ENCODE measurements at places on chromosomes 2 and 18.

GRCh38 chr2:228541789-228542188, 360.3 kb upstream of the SPHKAP start:
- peak; percentile 12 for DNase-seq

DNA sequence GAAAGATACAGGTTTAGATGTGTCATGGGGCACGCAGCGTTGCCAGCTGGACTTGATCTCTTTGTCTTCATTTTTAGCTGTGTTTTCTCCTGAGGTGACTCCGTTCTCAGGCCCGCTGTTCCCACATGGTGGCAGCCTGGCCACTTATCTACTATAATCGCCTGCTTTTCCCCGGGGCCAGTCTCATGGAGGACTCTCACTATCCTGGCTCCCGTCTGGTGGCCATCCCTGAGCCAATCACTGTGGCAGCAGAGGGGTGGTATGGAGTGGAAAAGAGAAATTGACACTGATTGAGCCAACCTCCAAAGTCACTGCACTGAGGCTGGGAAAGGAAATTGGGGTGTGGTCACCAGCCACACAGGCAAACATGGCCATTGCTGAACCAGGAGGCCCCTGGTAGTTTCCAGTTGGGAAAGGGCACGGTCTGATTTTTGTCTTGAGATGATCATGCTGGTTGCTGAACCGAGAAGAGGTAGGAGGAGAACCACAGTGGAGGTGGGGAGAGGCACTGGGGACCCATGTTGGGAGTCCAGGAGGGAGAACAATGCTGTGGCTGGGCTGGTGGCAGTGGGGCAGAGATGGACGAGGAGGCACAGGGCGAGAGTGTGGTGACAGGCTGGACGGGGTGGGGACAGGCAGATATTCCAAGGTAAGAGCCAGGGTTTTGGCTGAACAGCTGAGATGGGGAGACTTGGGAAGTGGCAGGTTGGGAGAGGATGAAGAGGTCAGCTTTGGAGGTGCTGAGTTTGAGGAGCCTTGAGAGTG, 45.6 kb downstream of the KCNIP3 start:
- DNase-seq, result no peak

DNA sequence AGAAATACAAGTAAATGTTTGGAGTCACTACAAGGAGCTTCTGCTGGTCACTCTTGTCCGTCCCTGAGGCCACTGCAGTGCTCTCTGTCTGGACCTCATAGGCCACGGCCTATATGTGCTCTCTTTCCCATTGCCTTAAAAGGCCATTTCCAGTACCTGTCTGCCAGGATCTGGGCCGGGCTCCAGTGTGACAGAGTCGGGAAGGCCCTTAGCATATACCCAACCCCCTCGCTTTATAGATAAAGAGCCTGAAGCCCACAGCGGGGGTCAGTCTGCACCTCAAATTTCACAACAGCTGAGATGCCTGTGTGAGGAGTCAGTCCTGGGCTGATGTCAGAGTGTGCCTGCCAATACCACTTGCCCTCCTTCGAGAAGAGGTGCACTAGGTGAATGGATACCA, 39.9 kb downstream of the ADD2 start:
- peak; percentile 29 for DNase-seq

DNA sequence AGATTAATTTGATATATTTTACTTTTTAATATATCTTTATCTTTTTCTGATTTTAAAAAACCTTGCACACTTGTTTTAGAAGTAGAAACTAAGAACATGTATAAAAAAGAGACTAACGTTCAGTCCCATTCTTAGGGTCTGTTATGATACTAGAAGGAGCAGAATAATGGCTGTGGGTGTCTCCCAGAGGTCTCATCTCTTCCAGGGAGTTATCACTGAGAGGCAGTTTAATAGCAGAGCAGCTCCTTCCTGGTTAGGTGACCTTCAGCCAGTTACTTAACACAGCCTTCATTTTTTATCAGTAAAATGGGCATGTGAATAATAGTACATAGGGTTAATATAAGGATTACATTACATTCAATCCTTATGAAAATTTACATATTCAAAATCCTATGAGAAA, 40.6 kb downstream of the FBXO48 start:
- no peak for DNase-seq

GRCh38 chr18:63317556-63317946, 2.0 kb downstream of the BCL2 start:
- no peak for DNase-seq

GRCh38 chr2:767440-767839, 90.2 kb upstream of the TMEM18 start:
- DNase-seq, result no peak

GRCh38 chr18:13363359-13363758, 144.8 kb downstream of the LDLRAD4 start:
- DNase-seq, result no peak

GRCh38 chr2:106097038-106098000, 96.8 kb downstream of the UXS1 start:
- DNase-seq, result no peak

GRCh38 chr2:233439191-233439590, 84.9 kb downstream of the DGKD start:
- no peak for DNase-seq

- no peak for DNase-seq
Observed at GRCh38 chr2:73033142-73033765, 38.3 kb downstream of the SFXN5 start.

GRCh38 chr18:59233017-59233410, 13.1 kb downstream of the GRP start:
- no peak for DNase-seq

- no peak for DNase-seq
Observed at GRCh38 chr2:24315669-24316068, 44.7 kb downstream of the ITSN2 start.

DNA sequence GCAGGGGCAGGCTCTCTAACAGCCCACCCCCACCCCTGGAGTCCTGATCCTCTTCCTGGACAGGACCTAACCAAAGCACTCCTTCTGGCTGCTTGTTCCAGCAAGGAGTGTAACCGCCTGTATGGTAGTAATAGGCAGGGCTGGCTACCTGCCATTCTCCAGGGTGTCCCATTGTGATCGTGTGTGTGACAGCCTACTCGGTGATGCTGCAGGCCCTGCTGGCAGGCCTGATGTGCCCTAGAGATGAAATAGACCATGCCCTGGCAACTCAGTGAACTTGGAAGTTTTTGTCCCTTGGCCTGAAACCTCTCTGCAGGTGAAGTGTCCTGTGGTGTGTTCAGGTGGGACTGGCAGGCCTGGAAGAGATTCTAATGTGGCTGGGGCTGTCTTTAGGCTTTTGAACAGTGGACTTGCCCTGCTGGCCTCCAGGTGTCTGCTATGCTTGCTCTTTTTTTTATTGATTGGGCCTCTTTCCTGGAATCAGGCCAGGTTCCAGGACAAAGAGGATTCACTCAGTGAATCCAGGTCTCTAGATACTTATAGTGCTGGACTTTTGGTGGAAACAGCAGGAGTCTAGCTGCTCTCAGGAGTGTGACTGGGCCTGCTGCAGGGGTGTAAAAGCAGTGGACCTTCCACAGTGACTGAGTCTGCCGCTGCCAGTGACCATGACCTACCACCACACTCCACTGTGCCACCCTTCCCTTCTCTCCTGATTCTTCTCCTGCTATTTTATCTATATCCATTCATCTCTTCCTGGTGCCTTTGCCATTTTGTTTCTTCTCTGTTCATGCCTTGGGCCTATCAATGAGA, 132.1 kb downstream of the CTIF start:
- DNase-seq, result no peak

- DNase-seq, result no peak
Observed at GRCh38 chr2:4408321-4408720, 704.9 kb downstream of the DCDC2C start.

- DNase-seq, result no peak
Observed at GRCh38 chr2:96157649-96158553, 12.7 kb upstream of the DUSP2 start.

GRCh38 chr2:66651295-66651694, 216.4 kb downstream of the MEIS1 start:
- DNase-seq, result no peak

DNA sequence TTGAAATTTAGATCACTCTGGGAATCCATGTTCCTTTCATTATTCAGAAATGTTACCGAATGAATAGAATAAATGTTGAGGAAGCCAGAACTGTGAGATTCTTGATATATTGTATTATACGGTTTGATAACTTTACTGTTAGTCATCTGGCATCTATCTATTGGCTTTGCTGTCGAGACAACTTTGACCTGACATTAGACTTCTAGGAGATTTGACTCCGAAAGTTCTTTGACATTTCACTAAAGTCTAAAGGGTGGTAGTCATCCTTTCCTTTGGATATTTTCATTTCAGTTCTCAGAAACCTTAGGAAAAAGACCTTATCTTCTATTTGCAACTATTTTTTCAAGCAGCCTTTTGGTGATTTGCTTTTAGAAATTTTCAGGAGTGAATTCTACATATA, 1.9 kb downstream of the BMPR2 start:
- no peak for DNase-seq

GRCh38 chr2:119366161-119366648, 429 bp downstream of the C2orf76 start:
- peak; percentile 17 for DNase-seq

DNA sequence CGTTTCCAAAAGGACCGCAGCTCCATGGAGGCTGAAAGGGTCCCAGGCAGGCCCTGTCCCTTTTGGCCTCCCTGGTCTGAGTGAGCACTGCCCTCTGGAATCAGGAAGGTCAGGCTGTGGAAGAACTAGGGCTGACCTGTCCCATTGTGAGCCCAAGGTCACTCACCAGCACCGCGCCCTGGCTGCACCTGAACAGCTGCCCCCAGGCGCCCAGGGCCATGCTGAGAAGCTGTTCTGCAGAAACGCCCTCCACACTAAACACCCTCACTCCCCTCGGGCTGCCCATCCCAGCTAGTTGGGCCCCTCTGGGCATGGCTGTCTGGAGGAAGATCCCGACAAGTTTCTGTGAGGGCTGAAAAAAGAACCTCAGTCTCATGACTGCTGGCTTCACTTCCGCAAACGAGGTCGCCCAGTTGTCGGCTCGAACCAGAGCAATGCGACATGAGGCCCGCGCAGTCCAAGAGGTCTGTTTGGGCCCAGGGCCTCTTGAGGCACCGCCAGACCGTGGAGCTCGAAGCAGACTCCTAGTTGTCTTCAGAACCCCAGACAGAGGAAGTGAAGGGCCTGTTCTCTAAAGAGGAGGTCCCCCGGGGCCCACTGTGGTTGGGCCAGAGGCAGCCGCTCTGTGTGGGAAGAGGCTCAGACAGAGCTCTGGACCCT, 64.4 kb downstream of the INPP5D start:
- no peak for DNase-seq

DNA sequence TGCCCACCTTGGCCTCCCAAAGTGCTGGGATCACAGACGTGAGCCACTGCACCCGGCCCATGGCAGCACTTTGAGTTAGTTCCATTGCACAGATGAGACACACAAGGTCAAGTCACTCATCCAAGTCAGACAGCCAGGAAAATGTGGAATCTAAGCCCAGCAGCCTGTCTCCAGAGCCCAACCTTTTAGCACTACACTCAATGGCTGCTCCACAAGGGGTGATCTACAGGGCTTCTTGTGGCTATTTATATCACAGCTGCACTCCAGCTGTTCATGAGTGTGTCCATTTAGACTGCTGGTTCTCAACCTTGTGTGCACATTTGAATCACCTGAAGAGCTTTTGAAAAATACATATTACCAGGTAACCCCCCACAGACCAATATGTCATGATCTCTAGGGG, 72.9 kb upstream of the RPL31 start:
- no peak for DNase-seq

DNA sequence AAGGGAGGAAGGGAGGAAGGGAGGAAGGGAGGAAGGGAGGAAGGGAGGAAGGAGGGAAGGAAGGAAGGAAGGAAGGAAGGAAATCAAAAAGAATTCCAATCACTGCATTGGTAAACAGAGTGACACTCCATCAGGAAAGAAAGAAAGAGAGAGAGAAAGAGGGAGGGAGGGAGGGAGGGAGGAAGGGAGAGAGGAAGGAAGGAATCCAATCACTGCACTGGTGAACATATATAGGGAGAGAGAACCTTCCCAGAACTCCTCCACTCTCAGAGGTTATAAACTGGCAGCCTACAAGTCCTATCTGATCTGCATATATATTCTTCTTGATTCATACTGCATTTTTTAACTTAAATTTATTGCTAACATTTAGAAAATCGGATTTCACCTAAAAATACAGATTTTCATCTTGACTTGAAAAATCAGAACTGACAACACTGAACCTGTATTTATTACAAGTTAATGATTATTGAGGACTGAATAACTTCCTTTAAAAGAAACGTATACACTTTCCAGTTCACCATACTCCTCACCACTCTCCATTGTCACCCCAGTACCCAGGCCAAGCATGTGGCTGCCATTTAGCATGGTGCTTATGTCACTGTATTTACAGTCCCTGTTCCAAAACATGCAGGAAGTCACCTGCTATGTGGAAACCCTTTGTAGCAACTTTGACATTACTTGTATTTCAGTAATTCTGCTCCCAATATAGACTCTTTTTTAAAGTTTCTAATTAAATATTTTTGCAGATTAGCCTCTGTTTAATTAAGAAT, 83.5 kb downstream of the ANTXR1 start:
- no peak for DNase-seq

DNA sequence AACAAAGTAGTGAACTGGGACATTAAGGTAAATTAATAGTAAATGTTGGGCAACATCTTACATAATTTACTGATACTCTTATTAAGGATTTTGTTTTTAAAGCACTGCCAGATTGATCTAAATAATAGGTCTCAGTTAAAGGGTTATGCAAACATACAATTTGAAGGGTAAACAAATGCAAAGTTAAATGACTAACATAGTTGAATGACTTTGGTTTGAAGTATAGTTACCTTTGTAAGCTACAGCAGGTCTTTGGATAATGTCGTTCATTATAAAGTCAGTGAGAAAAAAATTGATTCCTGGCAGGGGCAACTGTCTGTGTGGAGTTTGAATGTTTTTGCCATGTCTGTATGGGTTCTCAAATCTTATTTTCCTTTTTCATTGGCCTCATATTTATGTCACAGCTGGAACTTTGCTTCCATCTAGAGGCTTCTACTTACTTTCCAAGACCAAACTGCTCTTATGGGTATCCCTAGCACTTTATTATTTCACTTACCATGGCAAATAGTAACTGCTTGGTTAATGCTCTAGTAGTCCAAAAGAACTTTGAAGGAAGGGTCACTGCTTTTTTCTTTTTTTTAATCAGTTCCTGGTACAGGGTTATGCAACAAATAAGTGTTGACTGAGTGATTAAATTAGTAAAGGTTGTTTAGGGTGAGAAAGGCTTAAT, 107.8 kb downstream of the NBEAL1 start:
- DNase-seq, result no peak
